ENCODE measurements at places on chromosomes 6 and 20.

GRCh38 chr6:125948455-125948854 lies 8.1 kb upstream of the HINT3 start:
- no peak for DNase-seq

GRCh38 chr6:45920819-45921511 lies 94.7 kb downstream of the CLIC5 start:
- no peak for DNase-seq

DNA sequence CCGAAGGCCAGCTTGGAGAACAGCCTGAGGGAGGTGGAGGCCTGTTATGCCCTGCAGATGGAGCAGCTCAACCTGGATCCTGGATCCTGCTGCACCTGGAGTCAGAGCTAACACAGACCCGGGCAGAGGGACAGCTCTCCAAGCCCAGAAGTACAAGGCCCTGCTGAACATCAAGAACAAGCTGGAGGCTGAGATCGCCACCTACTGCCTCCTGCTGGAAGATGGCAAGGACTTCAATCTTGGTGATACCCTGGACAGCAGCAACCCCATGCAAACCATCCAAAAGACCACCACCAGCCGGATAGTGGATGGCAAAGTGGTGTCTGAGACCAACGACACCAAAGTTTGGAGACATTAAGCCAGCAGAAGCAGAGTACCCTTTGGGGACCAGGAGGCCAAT lies 223.5 kb upstream of the ID4 start:
- DNase-seq = no peak

- DNase-seq = no peak
Measured at GRCh38 chr20:8155229-8155628, 23.2 kb downstream of the PLCB1 start.

DNA sequence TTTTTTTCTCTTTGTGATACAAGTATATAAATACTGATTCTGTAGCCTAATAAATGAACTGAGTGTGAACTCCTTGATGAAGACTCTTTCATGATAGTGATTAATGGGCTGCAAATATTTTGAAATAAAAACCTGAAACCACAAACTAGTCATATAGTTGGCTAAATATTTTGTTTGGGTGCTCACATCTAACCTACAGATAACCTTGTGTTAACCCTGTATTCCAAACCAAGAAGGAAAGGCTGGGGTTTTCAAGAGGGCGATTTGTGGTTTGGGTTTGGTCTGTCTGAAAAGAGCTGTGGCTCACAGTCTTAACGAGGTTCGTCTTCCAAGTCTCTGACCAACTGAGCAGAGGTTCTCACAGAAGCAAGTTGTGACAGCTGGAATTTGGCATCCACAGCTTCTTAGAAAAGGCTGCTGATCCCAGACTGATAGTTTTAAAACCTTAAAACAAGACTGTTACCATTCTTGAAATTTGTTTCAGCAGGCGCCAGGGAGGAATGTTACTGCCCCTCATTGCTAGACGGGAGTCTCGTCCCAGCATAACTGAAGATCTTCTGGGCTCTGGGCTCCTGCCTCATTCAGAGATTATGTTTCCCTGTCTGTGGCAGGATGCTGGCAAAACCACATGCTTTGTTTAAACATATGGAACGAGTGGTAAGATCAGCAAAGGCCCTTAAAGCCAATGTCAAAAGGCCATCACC lies 736.4 kb upstream of the MARCKS start:
- DNase-seq = no peak

DNA sequence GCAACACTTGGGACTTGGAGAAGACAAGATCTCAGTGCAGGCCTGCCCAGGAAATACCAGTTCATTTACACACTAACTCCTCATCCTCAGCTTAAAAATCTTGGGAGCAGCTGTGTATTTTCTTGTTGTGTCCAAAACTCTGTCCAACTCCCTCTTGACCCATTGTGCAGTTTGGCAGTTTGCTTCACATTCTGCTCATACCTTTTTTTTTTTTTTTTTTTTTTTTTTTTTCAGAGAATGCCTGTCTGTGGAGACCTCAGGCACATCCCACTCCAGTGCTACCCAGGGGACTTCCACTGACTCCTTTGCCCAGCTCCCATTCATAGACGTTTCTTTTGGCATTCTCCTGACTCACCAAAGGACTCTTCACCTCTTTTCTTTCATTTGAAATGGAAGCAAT lies 265.8 kb upstream of the TCF21 start:
- no peak for DNase-seq

DNA sequence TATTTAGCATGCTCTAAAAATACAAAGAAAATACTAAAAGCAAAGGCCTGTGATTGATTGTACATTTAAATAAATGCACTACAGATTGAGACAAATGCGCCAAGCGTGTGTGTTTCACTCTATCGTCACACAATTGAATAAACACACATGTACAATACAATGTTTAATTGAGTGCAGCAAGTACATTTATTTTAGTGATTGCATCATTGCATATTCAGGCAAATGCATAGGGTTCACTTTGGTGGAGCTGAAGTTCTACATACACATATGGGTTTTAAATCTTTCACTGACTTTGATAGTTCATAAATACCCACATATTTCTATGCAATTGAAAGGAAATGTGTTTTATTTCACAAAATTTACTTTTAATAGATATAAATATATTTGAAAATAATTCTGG lies 750.6 kb upstream of the MMS22L start:
- no peak for DNase-seq

GRCh38 chr20:47133809-47134456 lies 222.6 kb downstream of the ZMYND8 start:
- no peak for DNase-seq

DNA sequence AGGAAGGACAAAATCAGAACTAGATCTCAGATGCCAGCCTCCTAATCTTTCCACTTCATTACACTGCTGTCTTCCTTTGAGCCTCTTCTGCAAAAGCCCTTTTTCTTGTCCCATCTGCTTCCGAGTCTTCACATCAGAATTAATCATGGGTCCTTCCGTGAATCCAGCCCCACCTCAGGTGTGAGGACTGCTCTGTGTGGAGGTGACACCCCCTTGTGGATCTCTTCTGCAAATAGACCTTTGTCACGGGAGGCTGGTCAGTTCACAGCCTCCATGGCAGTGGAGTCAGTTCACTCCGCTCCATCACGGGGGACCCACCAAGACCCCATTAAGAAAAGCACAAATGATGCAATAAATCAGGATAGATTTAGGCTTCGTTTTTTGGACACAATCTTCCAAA lies 171.1 kb downstream of the ADAT2 start:
- no peak for DNase-seq

DNA sequence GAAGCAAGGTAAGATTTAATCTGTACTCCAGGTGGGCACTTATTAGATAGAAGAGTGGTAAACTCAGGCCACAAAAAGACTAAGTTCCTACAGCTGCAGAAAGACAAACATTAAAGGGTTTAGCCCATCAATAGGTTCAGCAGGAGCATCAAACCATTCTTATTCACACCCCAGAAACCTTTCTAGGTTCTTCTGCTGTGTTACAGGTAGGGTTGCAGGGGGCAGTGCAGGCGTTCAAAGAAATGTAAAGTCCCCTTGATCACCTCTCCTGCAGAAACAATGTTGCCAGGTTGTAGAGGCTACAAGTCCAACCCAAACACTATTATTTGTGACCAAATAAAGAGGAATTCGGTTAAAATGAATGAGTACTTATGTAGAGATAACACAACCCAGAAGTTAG lies 31.8 kb downstream of the PHACTR1 start:
- no peak for DNase-seq
